NCI-H526 treated with DMSO at 0.1 percent for 48 hours (cell line): ENCODE measurements at places on chromosomes 7 and 10.

DNA sequence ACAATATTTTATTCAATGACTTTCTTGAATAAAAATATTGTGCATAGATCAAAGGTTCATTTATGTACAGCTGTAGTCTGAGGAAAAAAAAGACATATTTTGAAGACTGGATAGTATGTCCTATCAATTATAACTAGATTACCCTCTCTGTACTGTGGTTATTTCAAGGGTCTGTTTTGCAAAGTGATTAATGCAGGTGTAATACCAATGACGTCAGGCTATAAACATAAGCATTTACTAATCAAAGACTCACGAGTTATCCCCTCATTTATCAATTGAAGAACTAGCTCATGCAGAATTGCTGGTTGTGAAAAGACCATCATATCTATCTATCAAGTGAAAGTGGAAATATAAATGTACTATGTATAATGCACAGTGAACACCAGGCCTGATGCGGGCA lies 213.6 kb upstream of the HGF start:
- no peak for DNase-seq

- DNase-seq: no peak
Measured at GRCh38 chr10:48274636-48275035, at the start of gene FRMPD2. Gene FRMPD2 (minus strand): TSS chr10:48274696. CDS start chr10:48274567, 129 bp downstream.

GRCh38 chr7:24728503-24729364 lies 28.5 kb downstream of the GSDME start:
- no peak for DNase-seq

GRCh38 chr10:123909426-123909825 lies 17.8 kb upstream of the CPXM2 start:
- DNase-seq: no peak

GRCh38 chr10:60082341-60082740 lies 176.0 kb upstream of the CCDC6 start:
- DNase-seq: no peak

DNA sequence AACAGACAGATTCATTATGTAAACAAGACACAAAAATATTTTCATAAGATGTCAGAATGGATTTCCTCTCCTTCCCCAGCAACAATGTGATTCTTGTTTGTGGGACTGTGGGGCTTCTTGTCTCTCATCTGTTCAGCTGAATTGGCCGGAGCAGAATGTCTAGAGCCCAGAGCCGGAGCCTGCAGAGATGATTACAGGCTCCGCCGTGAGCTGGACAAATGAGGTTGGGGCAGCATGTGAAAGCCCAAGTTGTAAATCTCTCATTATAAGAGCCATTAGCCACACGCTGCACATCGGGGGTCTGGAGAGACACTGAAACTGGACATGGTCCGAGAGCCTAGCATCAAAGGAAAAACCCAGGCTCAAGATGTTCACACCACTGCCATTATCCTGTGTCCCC lies 137.0 kb upstream of the ADAM12 start:
- no peak for DNase-seq

DNA sequence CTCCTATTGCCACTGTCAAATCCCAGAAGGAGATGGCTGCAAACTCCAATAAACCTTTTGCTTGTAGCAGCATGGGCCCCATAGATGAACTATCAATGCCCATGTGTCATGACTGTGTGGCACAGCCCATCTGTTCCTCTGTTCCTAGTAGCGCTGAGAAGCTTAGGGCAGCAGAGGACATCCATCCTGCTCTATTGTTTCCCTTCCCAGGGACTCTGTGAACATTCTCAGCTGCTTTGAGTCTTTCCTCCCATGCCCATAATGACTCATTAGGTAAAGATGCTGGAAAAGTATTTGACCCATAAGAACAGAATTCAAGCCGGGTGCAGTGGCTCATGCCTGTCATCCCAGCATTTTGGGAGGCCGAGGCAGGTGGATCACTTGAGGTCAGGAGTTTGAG lies 28.3 kb downstream of the STMP1 start:
- no peak for DNase-seq

GRCh38 chr10:115854740-115855435 lies 418.1 kb downstream of the GFRA1 start:
- no peak for DNase-seq

- no peak for DNase-seq
Measured at GRCh38 chr7:135664046-135664589, 1.8 kb downstream of the STMP1 start.

- DNase-seq: no peak
Measured at GRCh38 chr10:131975796-131976195, 5.9 kb downstream of the BNIP3 start.

- no peak for DNase-seq
Measured at GRCh38 chr7:13034693-13035092, 347.3 kb downstream of the ARL4A start.

DNA sequence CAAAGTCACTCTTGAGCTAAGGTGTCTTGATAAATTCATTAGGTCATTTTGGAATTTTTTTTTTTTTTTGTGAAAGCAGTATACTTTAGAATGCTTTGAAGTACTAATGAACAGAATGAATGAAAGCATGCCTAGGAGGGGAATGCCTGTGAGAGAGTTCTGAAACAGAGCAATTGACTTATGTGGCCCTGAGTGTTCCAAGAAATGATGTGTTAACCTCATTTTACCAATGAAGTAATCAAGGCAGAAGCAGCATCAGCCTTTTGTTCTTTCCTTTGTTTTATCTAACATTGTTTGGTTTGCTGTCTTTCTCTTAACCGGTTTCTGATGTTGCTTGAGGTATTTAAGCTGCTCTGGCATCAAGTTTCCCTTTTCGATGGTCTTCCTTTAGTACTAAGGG lies 154.6 kb upstream of the HGF start:
- no peak for DNase-seq

DNA sequence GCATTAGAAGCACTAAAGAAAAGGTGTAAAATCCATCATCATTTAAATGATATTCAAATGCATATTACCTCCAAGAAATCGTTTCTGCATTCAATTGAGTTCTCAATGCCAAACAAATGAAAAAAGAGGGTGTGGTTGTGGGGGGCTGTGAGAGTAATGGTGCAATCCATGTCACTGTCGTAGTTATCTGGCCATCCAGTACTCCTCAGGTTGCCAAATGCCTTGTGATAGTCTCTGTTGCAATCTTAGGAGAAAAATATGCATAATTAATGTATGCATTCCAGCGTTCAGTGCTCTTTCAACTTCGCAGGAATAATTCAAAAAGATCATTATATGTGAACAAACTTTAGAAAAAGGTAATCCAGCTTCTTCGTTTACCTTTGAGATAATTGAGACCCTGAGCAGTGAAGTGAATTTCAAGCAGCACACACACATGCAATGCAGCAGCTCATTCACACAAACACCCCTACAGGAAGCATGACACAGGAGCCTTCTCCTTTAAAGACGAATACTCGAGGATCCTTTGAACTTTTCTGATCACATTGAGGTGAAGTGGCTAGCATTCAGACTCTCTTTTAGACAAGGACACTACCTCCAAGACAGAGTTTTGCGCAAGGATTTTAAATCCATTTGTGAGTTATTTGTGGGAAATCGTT lies 73.4 kb downstream of the OR13A1 start:
- no peak for DNase-seq

GRCh38 chr10:89063465-89063864 lies 72.9 kb downstream of the FAS start:
- DNase-seq: no peak

GRCh38 chr7:133344275-133344674 lies 91.4 kb downstream of the EXOC4 start:
- no peak for DNase-seq

- DNase-seq: no peak
Measured at GRCh38 chr10:100618632-100619255, 83.0 kb downstream of the HIF1AN start.

GRCh38 chr7:76371396-76371795 lies 12.6 kb upstream of the YWHAG start:
- DNase-seq: no peak

- DNase-seq: no peak
Measured at GRCh38 chr10:30819341-30820181, 190.0 kb upstream of the LYZL2 start.

DNA sequence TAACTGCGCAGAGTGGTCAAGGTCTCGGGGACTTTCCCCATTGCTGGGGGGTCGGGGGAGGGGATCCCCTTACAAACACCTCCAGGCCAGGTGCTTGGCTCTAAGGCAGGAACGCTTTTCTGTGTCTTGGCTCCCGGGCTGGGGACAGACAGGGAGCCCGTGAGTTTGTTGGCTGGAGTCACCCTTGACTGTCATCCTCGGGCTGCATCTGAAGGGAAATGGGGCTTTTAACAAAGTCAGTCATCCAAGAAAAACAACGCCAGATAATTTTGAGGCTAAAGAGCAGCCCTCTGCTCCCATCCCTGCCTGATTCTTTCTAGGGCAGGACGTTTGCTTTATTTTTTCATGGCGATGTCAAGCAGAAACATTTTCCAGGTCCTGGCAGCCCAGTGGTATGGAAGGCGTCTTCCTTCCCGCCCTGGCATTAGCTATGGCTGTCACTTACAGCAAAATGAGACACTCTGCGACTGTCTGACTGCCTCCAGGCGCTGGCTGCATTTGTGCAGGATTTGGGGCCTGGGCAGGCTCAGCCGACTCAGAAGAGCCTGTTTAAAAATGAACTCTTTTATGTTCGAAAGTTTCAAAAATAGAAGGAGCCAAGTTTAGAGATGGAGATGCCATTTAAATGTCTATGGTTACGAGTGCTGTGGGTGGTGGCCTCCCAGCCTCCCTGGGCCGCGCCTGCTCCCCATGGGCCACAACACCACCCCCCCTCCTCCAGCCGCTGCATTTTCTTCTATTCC lies 54.7 kb upstream of the TNS3 start:
- DNase-seq: no peak

DNA sequence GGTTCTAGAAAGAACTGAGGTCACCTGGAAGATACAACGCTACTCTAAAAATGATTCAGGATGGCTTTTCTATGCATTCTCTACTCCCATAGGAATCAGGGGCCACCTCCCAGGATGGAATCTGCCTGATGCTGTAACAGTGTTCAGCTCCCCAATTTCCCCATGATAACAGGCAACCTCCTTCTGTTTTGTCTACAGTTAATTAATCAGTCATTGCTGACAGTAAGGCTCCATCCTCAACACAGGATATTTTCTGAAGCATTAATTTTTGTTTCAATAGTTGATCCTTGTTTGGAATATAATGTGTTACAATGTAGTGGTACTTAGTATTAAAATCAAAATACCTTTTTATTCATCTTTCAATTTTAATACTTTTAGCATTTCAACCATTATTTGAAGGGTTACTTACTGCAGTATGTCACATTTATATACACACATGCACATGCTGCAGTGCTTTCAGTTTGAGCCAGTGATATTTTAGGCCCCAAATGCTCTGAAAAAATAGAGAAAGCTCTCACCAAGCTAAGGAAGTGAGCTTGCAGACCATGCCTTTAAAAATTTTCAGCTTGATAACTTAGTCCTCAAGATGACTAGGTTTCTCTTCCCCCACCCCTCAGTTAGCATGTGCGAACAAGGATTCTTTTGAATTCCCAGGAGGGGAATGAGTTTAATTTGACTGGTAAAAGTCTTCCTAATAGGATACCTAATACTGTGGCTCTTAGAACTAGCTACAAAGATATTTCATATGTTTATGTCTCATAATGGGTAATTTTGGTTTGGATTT lies 592 bp upstream of the PIK3CG start:
- DNase-seq: no peak

GRCh38 chr10:29355411-29355991 lies 66.6 kb downstream of the LYZL1 start:
- DNase-seq: no peak

GRCh38 chr10:132011445-132011844 lies 29.7 kb upstream of the BNIP3 start:
- DNase-seq: no peak

DNA sequence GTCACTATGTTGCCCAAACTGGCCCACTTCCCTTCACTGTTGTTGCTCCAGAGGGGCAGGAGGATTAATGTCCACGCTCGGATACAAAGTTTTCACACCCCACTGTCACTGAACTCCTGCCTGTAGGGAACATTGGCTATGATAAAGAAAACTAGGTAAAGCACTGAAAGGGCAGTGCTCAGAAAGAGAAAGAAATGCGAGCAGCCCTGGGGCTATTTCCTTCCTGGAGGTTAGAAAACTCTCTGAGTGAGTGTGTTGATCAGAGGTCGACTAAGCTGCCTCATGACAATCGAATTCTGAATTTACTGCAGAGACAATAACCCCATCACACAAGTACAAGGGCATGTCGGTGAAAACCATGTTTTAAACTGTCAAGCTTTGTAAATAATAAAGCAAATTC lies 227.2 kb upstream of the PITRM1 start:
- DNase-seq: no peak

DNA sequence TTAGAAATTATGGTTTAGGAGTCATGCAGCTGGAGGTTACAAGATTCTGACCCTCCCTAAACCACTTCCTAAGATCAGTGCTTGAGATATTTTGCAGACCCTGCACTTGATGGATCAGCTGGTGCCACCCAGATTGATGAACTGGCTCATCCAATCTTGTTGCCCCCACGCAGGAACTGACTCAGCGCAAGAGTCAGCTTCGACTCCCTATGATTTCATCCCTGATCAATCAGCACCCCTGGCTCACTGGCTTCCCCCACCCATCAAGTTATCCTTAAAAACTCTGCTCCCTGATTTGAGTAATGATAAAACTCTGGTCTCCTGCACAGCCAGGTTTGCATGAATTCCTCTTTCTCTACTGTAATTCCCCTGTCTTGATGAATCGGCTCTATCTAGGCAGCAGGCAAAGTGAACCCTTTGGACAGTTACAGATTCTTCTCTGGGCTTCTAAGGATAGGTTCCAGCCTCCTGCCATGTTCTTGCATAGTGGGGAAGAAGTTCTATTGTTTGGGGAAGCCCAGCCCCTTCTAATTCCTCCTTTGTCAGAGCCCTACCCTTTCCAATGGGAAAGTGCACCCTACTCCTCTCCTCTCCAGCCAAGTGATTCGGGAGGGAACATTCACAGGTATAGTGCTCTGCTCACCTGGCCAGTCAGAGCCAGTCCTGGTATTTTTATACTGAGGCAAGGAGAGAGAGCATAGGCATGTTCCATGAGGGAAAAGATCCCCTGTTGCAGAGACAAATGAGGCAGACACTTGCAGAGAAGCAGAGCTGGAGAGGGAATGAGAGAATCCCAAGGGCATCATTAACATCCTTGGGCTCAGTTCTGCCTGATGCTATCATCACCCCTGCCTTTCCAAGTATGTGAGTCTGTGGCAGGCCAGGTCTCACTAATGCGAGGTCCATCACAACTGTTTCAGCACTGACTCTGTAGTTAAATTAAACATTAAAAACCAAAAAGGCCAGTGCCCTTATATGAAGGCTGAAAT lies 224.4 kb upstream of the GALNT17 start:
- no peak for DNase-seq

GRCh38 chr7:157949711-157950110 lies 612.9 kb downstream of the DNAJB6 start:
- no peak for DNase-seq

DNA sequence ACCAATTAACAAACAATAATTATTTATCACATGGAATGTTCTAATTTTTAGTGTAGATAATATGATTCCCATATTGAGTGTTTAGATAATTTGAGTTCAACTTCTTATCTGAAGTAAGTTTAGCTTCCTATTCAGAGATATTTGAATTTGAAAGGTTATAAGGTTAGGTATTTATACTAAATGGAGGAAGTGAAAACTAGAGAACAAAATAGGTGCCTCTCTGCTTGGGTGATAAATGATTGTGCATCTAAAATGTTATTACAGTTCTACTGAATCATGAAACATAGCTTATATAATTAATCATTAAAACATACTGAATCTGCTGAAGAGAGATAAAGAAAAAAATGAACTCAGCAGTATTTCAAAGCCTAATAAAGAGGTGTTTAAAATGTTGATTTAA lies 1174.3 kb downstream of the XPNPEP1 start:
- no peak for DNase-seq

GRCh38 chr10:124707144-124707467 lies 37.1 kb downstream of the FAM53B start:
- DNase-seq: no peak

GRCh38 chr10:74194999-74195398 lies 44.0 kb downstream of the ADK start:
- DNase-seq: no peak
